ENCODE measurements at places on chromosomes 16 and 17.

DNA sequence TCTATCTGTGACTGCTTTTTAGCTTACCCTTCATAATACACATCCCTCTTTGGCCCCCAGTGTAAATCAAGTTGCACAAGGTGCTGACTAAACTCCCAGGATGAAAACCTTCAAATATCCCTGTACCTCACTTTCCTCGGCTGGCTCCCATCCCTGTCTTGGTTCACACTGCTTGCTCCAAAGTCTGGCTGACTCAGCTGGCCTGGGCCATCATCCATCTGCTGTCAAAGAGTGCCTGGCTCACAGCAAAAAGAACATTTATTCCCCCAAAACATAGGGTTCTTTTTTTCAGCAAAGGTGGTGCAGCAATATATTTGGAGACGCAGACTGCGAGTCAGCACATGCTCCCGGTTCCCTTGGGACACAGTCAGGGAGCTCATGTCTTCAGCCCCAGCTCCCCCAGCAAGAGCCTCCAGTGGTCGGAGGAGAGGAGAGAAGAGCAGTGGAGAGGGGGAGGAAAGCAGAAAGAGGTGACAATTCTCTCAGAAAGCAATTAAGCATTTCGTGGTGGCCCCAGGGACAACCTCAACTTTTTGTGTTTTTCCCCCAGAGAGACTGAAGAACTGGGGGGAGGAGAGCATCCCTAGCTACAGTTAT is 26.1 kb downstream of the GPR142 start:
- no peak for DNase-seq

- no peak for DNase-seq
Measured at GRCh38 chr17:73072219-73072962, 20.1 kb downstream of the SLC39A11 start.

DNA sequence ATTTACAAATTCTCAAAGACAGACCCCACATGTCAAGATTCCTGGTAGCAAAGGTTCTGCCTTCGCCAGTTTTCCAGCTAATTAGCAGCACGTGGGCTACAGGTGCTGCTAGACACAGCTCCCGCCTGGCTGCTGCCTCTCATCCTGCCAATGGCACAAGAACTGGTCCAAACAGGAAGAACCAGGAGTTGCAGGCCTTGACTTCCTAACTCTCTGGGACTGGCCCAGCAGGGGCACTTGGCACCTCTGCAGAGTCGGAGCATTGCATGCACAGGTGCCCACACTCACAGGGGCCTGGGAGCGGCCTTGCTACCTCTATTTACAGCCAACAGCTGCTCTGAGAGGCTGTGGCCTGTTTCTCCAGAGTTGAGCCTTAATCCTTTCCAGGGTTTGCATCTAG is 39.6 kb downstream of the TK2 start:
- DNase-seq: no peak

- no peak for DNase-seq
Measured at GRCh38 chr17:18017958-18018357, 21.0 kb downstream of the ATPAF2 start.

GRCh38 chr17:47821424-47822391 is at the start of gene OSBPL7:
OSBPL7 (minus strand) TSS chr17:47821794; CDS start chr17:47820278, 1,516 bp downstream.
- peak; percentile 61 for DNase-seq

DNA sequence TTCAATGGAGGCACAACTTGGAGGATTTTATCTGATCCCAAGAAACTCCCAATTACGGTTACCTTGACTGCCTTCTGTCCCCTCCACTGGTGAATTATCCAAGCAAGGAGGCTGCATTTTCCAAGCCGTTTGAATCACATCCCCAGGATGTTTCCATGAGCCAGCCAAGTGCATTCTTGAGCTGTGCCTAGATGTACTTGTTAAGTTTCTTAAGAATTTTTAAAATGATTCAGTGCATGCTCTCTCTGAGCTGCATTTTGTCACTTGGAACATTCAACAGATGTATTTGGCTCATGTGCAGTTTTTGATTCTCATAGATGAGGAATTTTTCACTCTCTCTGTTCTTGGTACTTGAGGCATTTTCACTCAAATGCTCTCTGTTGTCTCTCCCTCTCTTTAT is 202.6 kb upstream of the MYOCD start:
- no peak for DNase-seq

DNA sequence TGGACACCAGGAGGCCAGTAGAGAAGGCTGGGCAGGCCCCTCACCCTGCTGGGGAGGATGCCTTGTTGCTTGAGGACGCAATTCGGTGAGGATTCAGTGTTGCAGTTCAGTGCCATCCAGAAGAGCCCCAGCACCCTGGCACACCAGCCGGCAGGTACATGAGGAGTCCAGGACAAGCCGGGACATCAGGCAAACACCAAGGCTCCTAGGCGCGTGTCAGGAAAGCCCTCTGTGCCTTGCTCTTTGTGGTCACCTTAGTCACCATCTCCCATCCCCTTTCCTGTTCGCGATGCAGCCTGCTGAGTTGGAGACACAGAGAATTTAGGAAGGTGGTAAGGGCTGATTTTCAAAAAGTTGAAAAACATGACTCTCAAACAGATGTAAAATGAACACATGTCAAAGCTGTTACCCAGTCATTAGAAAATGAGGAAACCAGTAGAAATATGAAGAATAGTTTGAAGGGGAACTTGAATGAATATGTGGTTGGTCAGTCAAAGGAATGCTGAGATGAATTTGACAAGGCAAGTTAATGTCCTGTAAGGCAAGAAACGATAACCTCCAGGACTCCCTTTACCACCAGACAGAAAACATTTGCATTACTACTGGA is 2.3 kb upstream of the NCBP3 start:
- DNase-seq: no peak

DNA sequence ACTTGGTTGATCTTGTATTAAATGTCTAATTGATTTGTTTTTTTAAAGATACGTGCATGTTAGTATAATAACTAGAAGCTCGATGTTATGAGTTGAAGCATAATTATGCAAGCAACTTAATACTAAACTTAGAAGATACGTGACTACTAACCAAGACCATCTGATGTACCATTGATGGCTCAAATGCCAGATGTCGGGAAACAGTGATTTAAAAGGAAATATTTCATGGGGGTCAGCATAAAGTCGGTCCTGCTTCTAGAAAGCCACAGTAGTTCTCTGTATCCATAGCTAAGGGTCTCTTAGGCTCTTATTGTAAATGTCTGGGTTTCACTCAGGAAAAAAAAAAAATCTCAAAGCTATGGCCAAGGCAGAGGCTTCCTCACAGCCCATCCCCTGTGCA is 61.2 kb upstream of the RBFOX1 start:
- no peak for DNase-seq

DNA sequence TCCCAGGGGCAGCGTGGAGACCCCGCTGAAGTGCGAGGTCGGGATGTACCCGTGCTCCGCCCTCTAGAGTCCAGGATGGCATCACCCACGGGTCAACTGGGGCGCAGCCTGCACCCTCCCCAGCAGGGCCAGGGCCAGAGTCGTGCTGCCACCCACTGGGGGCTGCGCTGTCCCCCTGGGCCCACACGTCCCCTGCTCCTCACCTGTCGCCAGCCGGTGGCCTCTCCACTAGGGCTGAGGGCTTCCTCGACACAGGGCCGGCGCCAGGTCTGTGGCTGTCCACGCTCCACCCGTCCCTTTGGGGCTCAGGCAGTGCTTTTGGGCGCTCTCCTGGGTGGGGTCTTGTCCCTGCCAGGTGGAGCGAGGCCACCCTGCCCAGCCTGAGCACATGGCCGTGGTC is 11.6 kb upstream of the PRR35 start:
- DNase-seq: no peak

- no peak for DNase-seq
Measured at GRCh38 chr17:62782730-62783270, 25.3 kb downstream of the MARCHF10 start.

DNA sequence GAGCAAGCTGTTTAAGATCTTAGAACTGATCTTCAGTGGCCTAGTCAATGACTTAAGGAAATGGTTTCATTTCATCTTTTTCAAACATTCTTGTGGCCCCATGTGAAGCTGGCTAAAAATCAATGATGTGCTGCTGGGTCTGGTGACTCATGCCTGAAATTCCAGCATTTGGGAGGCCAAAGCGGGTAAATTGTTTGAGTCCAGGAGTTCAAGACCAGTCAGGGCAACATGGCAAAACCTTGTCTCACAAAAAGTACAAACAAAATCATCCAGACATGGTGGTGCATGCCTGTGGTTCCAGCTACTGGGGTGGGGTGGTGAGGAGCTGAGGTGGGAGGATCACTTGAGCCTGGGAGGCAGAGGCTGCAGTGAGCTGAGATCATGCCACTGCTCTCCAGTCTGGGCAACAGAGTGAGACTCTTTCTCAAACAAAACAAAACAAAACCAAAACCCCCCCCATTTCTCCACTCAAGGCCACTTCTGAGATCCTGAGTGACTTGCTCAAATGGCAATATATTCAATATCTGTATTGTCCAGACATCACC is 17.4 kb upstream of the COL1A1 start:
- no peak for DNase-seq
